Large intestine (tissue), 12 donors: ENCODE measurements at places on chromosomes 16 and 17. TPM values are rescaled to one million over a fixed set of nuclear protein-coding genes. Genes with fewer than 3 reads are reported as not detected.

The DHX58 gene
- polyA plus RNA-seq: 11.8 TPM

The HOXB5 gene
- 25.7 TPM for polyA plus RNA-seq

The MYO15A gene
- 2.0 TPM for polyA plus RNA-seq

The OR1A2 gene
- not detected for polyA plus RNA-seq

The CD300E gene
- 0.12 TPM for polyA plus RNA-seq

The SCNN1B gene
- polyA plus RNA-seq: 0.13 TPM

The SLC9A5 gene
- polyA plus RNA-seq: 0.96 TPM

The CES3 gene
- polyA plus RNA-seq: 16.0 TPM

The HS3ST3B1 gene
- 1.5 TPM for polyA plus RNA-seq

The RHBDF1 gene
- polyA plus RNA-seq: 18.3 TPM

The KRT24 gene
- not detected for polyA plus RNA-seq

The SOST gene
- polyA plus RNA-seq: not detected

The MT4 gene
- not detected for polyA plus RNA-seq

The MMP25 gene
- polyA plus RNA-seq: 4.3 TPM
